ENCODE measurements at places on chromosomes 6 and 20.
A peak's percentile ranks its signal among the peaks of the same experiment; 100 is the strongest.

DNA sequence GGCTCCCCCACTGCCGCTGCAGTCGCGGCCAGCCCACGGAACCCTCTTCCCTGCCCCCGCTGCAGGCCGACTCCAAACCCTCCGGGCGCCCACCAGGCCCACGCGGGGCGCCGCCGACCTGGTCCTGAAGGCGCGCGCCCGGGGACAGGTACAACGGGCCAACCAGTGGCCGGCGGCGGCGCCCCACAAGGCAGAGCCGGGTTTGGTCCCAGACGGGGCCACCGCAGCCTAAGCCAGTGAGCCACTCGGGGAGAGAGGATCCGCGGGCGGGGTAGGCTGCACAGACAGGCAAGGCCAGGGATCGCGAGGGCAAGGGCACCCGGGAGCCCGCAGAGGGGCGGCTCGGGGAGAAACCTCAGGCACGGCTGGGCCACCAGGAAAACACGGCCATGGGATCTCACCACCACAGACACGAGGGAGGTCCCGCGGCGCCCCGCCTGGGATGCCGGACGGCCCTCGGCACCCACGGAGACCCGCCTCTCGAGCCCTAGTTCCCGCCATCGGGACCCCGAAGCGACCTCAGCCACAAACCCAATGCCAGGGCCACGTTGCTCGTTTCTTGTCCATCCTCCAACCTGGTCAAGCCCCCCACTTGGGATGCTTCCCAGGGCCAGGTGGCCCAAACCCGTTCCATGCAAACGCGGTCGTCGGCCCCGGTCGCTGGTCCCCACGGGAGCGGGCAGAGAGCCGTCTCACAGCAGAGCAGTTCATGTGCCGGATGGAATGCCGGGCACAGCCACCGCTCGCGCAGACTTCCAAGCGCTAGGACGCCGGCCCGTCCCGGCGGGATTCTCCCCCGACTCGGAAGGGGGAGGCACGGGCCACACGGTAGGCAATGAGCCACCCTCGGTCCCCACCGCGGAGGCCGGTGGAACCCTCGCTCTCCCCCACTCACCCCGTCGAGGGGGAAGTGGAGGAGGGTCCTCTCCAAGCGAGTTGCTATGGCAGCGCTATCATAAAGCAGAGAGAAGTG lies 1956.6 kb upstream of the DEFB115 start:
- no peak for DNase-seq

DNA sequence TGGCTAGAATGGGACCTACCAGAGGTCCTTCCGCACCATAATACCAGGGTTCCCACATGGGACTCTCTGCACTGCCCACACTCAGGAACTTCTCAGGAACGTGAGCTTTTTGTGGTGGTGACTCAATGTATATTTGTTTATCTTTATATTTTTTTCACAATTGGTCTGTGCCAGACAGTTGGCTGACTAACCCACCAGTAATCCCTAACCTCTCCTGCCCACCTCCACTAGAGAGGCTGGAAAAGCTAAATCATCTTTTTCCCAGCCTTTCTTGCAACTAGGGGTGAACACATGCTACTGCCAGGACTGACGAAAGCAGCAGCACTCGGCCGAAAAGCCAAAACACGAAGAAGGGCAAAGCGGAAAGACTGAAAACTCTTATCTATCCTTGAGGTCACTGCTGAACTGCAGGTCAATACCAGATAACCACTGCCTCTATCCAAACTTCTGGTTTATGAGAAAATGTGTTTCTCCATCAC lies 112.9 kb downstream of the TRERF1 start:
- DNase-seq, result peak; percentile 75

GRCh38 chr6:110881546-110882273 lies 7.1 kb downstream of the AMD1 start:
- DNase-seq, result no peak

DNA sequence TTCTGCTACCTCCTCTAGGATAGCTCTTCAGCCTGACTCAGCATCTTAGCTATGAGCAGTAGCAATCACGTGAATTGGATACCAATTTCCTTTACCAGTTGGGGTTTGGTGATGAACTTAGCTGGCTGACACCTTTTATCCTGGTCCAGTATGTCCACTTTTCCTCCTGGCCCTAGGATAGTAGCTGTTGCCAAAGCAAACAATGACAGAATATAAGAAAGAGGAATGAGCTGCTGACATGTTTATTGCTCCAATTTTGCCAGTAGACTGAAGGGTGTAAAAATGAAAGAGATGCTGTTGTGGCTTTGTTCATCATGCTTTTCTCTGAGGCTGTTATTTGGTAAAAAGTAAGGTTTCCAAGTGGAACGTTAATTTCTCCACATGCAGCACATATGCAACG lies 168.3 kb upstream of the JAG1 start:
- no peak for DNase-seq

- no peak for DNase-seq
Observed at GRCh38 chr6:139590206-139590605, 215.8 kb upstream of the CITED2 start.

DNA sequence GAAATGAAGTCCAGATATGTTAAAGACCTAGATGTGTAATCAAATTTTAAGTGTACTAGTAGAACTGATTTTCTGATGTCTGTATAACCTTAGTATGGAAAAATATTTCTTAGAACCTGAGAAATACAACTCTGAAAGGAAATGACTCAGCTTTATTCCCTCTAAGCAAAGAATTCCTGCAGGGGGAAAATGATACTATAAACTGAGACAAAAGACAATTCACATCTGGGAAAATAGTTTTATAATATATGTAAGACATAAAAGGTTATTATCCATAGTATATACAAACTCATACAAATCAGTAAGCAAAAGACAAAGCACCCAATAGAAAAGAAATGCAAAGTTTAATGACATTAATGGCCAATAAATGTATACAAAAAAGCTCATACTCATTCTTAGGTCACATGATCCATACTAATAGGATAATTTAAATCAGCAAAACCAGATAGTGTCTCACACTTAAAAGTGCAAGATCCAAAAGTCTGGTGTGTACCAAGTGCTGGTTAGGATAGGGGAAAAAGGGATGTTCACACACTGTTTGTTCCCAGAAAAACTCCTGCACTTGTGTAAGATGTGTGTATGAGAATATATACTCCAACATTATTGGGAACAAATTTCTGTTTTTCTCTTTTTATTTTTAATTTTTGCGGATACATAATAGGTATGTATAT lies 22.6 kb downstream of the RNF217 start:
- DNase-seq, result no peak

DNA sequence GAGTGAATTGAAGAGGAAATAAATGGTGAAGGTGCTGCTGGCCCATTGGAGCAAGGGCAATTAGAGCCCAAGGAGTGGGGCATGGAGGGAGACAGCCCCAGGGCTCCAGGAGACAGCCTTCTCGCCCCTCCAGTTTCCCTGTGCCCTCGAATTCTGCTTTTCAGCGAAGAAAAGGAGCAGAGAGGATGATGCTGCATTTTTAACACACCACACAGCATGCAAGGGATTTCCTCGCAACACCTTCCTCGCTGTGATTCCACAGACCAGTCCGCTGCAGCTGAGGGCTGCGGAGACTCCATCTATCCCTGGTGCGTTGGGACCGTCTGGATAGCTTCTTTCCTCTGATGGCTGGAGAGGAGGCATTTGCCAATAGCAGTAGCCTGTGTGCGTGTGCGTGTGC lies 41.7 kb downstream of the PTCHD4 start:
- DNase-seq, result no peak

DNA sequence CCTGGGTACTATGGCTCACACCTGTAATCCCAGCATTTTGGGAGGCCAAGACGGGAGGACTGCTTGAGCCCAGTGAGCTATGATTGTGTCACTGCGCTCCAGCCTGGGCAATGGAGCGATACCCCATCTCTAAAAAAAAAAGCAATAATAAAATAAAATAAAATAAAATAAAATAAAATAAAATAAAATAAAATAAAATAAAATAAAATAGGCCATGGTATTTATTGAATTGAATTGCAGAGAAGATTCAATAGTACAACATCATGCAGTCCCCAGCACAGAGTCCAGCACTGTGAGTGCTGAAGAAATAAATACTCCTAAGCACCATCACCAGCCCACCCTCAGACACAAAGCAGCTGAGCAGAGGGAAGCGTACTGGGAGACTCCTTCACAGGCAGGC lies 144.7 kb downstream of the RALGAPA2 start:
- no peak for DNase-seq

DNA sequence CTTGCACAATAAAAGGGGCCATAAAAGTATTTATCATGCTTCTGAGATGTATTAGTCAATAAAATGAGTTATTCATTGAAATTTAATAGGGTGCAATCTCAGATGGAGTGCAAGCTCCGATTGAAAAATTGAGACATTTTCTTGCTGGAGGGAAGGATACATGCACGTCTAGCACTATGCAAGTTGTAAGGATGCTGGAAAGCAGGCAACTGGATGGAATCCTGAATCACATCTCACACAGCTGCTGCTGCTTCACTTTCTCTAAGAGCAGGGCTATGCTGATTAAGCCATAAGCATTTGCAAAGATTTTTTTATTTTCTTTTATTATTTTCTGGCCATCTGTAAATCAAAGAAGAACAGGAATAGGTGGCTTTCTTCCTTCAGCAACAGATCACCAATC lies 308.8 kb upstream of the EPHA7 start:
- DNase-seq, result no peak

GRCh38 chr20:40604416-40604815 lies 84.6 kb downstream of the MAFB start:
- DNase-seq, result no peak

All from GF-D8 (cell line).